Epithelial cell of alveolus of lung (primary cell): ENCODE measurements at places on chromosomes 5 and 9. TPM values are rescaled to one million over a fixed set of nuclear protein-coding genes. Genes with fewer than 3 reads are reported as not detected.

Gene WDR31
- total RNA-seq = 0.91 and 1.4 TPM in 2 replicates

Gene STPG3
- not detected in 2 replicates for total RNA-seq

Gene SHB
- total RNA-seq = 12.3 and 16.5 TPM in 2 replicates

Gene BTNL3
- total RNA-seq = not detected in 2 replicates

Gene CARD6
- 5.7 and 6.3 TPM in 2 replicates for total RNA-seq

Gene CARTPT
- total RNA-seq = not detected in 2 replicates

Gene VDAC1
- 208 and 287 TPM in 2 replicates for total RNA-seq
